Aortic smooth muscle cell (primary cell): ENCODE measurements at places on chromosomes 11 and 22. TPM values are rescaled to one million over a fixed set of nuclear protein-coding genes. Genes with fewer than 3 reads are reported as not detected.

The BTBD18 gene
- total RNA-seq: not detected in 2 replicates

The MACROD1 gene
- total RNA-seq: 15.5 and 19.3 TPM in 2 replicates

The OR10A3 gene
- not detected in 2 replicates for total RNA-seq

The GLYATL2 gene
- 0.40 and 1.2 TPM in 2 replicates for total RNA-seq

The PRODH gene
- total RNA-seq: 0.06 TPM in 1 of 2 replicates, not detected in the other

The SYT13 gene
- under 0.01 TPM in 1 of 2 replicates, not detected in the other for total RNA-seq
